ENCODE measurements at places on chromosomes 2 and 18.

DNA sequence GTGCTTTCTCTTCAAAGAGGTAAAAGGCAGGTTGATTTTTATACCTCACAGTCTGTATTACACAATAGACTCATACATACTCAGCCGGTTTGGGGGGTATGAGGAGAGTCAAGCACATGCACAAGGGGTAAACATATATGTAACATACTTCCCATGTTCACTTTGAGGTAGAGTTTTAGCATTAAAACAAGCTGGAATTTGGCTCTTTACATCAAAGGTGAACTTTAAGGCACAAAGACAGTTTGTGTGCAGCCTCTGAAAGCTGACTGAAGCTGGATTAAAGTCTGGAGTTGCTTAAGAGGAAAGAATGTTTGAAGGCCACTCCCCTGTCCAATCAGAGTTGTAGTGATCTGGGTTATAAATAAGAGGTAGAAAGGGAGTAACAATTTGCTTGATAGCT is 282.0 kb downstream of the DPP10 start:
- no peak for DNase-seq

- DNase-seq = no peak
Measured at GRCh38 chr2:173056705-173057364, 18.8 kb upstream of the MAP3K20 start.

DNA sequence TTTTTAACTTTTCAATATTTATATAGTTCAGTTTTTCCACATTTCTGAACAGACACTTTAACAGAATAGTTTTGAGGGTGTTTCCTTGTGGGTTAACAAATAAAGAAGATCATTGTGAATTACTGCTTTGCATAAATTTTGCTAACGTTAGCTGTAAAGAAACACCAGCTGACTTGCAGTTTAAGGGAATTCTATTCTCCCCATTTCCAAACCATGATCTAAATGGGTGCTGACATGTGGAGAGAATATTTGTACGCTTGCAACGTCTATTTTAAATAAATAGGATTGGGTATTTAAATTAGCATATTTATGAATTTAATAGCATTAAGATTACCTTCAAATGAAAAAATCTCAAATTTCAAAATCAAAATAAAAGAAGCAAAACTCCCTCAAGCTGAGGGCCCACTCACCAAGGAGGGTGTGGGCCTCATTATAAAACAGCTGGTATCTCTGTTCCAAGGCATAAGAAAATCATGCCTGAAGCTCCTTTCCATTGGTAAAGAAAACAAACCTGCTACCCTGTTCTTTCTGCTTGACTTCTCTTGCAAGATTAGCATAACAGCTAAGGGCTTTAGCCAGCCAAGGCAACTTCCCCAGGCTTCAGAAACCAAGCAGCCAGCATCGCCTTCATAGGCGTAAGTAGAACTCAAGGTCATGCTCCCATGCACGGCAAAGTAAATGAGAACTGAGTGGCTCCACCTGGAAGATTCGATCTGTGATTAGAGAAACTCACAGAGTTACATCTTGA is 3.2 kb downstream of the MRO start:
- peak; percentile 61 for DNase-seq

GRCh38 chr2:208982831-208983230 is 441.0 kb upstream of the MAP2 start:
- no peak for DNase-seq

- DNase-seq = no peak
Measured at GRCh38 chr18:35710581-35710980, 129.0 kb downstream of the GALNT1 start.

DNA sequence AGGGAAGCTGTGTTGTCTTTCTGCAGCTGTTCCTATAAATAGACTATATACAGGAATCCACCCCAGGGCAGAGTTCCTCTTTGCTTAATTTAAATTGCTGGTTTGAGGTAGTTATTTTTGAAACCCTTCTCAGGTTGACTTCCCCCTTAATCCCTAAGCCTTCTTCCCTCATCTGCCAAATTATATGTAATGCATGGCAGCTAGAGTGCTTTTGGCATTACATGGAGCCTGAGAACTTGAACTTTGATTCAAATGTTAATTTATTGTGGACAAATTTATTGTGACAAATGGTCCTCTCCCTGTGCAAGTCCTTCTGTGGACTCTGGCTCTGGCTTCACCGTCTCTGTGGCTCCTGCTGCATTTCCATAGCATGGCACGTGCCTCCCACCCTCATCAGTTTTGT is 29.2 kb downstream of the MYO1B start:
- DNase-seq = no peak

- DNase-seq = no peak
Measured at GRCh38 chr2:237393523-237393922, 20.4 kb downstream of the COL6A3 start.

GRCh38 chr2:200352636-200353035 is 46.1 kb downstream of the SPATS2L start:
- DNase-seq = peak; percentile 77

- DNase-seq = no peak
Measured at GRCh38 chr2:130850788-130851623, 14.3 kb downstream of the ARHGEF4 start.

DNA sequence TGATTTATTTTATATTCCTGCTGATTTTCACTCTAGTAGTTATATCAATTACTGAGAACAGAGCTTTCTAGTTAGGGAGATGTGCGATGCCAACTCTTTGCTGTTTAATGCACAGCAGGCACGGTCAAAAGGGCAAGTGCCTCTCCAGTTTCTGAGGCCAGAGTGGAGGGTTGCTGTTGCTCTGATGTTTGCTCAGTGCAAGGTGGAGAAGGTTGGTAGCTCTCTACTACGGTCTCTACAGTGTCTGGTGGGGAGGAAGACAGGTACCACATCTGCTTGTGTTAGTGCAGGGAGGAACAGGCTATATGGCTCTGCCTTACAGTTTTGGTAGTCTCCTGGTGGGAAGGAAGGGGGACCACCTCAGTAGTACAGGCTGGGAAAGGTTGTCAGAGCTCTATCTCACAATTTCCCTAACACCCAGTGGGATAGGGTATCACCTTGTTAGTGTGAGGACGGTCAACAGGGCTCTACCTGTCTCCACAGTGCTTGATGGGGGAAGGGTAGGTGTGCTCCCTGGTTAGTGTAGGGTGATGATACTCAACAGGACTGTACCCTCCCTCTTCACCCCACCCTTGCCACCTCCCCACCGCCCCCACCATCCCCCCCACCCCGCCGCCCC is 85.9 kb downstream of the FANCL start:
- no peak for DNase-seq

GRCh38 chr18:48798334-48799245 is 152.2 kb downstream of the SMAD7 start:
- no peak for DNase-seq

DNA sequence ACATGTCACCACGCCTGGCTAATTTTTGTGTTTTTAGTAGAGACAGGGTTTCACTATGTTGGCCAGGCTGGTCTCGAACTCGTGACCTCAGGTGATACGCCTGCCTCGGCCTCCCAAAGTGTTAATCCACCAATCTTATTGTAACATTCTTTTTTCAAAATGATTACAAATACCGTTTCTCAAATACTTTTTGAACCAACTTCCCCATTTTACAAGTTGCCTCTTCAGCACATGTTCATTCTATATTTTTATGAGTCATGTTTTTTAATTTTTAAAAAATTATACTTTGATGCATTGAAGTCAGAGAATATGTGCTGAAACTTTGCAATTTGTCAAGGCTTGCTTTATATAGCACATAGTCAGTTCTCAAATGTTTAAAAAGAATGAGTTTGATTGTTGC is 58.2 kb downstream of the QPCT start:
- no peak for DNase-seq

- DNase-seq = no peak
Measured at GRCh38 chr2:130352237-130352636, 3.6 kb upstream of the PTPN18 start.

- DNase-seq = no peak
Measured at GRCh38 chr2:126831234-126832005, 67.3 kb upstream of the TEX51 start.

GRCh38 chr2:68857202-68857845 is 13.9 kb downstream of the BMP10 start:
- no peak for DNase-seq

GRCh38 chr2:227152093-227152766 is 11.8 kb downstream of the COL4A4 start:
- DNase-seq = no peak

- DNase-seq = no peak
Measured at GRCh38 chr2:28322981-28323396, 69.7 kb upstream of the FOSL2 start.

DNA sequence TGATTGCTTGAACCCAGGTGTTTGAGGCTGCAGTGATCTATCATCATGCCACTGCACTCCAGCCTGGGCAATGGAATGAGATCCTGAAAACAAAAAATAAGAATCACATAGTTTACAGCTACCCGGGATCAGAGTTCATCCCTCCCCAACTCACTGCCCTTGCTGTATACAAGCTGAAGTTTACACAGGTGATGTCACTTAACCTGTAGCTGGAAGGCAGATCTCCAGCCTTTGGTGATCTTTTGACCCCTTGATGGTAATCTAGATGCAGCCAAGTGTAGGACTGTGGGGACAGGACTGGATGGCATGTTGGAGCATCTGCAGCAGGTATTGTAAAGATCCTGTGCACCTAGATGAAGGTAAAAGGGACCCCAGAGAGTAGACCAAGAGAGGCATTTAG is 66.7 kb upstream of the SLC14A2 start:
- DNase-seq = no peak

GRCh38 chr2:216838151-216838550 is 21.7 kb downstream of the TNP1 start:
- DNase-seq = no peak

Data from kidney epithelial cell (primary cell).